AML-193 (cell line): ENCODE measurements at places on chromosomes 7 and 10.

- no peak for DNase-seq
Measured at GRCh38 chr7:82566752-82567151, 123.2 kb upstream of the CACNA2D1 start.

DNA sequence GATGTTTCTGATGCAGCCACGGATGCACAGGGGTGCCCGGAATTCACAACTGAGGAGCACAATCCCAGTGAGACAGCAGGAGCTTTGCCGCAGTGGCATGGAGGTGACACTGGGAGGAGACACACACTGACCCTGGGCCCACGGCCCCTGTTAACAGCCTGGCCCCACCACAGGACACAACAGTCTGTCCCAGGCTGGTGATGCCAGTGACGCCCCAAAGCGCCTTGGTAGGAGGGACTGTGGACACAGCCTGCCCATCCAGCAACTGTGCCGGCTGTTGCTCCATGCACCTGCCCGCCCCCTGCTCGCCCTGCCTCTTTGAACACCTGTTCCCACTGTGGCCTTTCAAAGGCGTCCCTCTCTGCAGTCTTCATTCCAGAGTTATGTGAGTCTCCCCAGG lies 49.8 kb downstream of the KLF6 start:
- DNase-seq: no peak

DNA sequence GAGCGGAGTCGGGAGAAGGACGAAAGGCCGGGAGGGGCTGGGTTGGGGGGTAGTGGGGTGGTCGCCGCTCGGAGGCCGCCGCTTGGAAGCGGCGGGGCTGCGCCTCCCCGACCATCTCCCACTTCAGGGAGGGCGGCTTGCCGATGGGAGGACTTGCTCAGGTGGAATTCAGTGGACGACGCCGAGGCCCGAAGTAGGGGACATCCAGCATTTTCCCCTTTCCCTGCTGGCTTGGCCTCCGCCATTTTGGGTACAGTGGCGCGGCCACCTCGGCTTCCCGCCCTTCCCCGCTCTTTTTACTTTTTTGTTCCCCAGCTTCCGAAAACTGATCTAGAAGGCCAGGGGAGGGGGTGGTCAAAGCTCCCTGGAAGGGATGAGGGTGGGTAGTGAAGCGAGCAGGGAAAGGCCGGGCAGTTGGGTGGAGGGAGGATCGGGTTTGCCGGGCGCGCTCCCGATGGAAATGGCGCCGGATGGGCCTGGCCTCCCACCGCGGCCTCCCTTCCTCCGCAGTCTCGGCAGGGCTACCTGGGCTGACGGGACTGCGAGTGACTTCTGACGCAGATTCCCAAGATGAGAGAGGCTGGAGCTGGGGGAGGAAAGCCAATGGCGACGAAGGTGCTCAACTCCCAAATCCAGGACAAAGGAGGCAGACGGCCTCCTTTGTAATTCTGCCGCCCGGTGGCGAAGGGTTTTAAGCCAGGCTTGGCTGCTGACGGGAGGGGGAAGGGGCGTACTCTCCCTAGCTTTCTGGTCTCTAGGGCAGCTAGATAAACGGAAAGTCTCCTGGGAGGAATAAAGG lies at the start of gene PBLD:
PBLD (minus strand) TSS at position 670 of the 799 bp plus-strand sequence. CDS start 26,084 bp downstream, outside the sequence.
- DNase-seq: peak; percentile 46

GRCh38 chr10:71067098-71067740 lies 145.2 kb upstream of the UNC5B start:
- DNase-seq: no peak

GRCh38 chr7:68041554-68041953 lies 1044.9 kb downstream of the TYW1 start:
- DNase-seq: no peak

- DNase-seq: no peak
Measured at GRCh38 chr10:125980521-125981035, 84.2 kb downstream of the FANK1 start.

DNA sequence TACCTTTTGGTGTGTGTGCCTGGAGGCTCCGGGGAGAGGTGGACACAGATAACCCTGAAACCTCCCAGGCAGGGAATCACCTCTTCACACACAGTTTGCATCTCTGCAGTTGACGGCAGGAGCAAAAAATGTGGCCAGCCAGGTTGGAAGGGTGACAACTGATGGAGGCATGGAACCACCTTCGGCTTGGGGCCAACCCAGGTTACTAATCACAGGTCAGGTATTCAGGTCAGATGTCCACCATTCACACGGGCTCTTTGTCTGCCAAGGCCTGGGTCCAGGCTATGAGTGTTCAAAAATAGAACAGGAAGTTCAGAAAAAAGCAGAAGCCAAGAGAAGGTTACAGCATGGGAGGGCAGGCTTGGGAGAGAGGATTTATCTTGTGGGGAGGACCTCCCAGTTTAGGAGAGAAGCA lies 137.2 kb upstream of the EFCAB10 start:
- DNase-seq: peak; percentile 58

GRCh38 chr7:13879994-13880686 lies 109.3 kb downstream of the ETV1 start:
- DNase-seq: no peak

DNA sequence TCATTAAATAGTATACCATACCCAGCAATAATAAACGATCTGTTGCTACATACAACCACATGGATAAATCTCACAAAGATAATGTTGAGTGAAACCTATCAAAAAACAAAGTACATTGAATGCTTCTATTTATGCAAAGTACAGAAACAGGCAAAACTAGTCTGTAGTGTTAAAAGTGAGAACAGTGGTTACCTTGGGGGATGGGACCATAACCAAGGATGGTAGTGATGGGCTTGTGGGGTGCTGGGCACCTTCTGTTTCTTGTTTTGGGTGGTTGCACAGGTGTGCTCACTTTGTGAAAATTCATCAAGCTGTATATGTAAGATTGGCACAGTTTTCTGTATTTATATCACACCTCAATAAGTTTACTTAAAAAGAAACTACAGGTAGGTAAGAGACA lies 105.7 kb downstream of the ATE1 start:
- DNase-seq: no peak

DNA sequence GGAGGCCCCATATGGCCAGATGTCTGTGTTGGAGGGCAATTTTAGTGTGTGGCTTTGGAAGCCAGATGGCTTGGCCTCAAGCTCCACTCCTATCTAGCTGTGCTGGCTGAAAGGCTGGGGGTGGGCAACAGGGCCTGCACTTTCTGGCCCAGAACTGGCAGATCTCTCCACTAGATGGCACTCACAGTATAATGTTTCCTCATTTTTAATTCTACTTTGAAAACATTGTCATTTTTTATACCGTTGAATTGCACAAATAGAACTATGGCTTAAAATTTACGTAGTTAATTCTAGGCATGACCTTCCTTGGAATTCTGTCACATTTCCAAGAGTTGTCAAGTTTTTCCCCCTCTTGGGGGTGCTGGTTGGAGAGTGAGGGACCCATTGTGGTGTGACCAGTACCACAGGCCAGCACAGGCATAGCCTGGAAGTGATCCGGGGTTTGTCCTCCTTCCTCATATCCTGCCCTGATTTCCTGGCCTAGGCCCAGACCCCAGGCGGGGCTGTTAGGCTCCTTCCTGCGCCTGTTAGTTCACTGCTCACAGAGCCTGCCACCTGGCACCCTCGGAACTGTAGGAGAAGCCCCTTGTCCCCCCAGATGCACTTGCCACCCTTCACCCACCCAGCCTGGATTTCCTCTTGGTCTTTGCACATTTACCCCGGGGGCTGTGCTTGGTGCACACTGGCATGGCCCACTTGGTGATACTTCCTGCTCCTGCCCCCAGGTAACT lies 52.8 kb downstream of the ARHGAP22 start:
- DNase-seq: peak; percentile 58
